ENCODE measurements at places on chromosomes 7 and 10.

DNA sequence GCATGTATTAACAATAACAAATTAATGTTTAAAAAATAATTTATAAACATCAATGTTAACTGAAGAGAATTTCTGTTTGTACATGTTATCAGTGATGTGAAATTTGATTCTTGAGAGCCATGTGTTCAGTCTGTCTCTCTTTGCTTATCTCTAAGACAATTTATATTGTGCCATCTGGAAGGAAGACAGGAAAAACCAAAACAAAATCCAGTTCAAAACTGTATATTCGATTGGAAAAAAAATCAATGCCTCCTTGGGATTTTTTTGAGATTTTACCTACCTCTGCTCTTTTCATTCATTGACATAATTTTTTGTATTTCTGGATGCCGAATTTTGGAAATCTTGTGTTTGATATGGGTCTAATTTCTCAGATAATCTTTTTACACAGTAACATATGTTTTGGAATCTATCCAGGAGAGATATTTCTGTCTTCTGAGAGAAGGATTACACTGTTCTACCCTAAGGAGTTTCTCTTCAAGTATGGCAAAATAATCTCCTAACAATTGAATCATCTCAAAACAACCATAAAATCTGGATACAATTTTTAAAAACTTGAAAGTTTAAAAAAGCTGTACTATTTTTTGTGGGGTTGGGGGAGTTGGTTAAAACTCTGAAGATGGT lies 311.9 kb upstream of the GNAI1 start:
- no peak for DNase-seq

- no peak for DNase-seq
Observed at GRCh38 chr7:16951483-16952080, 69.8 kb upstream of the AGR3 start.

- DNase-seq, result no peak
Observed at GRCh38 chr7:112594397-112594796, 113.6 kb downstream of the LSMEM1 start.

DNA sequence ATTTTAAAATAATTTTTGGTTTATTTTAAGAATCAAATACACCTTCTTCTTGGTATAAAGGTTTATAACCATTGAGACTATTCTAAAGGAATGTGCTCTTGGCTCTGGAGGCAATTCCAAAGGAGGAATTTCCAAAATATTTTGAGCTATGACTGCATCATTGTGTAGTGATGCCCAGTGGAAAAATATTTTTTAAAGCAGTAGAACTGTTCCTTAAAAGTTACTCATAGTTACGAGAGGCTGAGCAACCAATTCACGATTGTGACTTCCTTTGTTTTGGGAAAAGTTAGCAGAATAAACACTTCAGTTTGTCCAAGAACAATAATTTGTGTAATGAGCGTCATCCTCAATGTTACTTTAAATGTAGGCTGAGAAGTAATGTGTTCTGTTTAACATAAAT lies 233.6 kb downstream of the BAMBI start:
- DNase-seq, result no peak

DNA sequence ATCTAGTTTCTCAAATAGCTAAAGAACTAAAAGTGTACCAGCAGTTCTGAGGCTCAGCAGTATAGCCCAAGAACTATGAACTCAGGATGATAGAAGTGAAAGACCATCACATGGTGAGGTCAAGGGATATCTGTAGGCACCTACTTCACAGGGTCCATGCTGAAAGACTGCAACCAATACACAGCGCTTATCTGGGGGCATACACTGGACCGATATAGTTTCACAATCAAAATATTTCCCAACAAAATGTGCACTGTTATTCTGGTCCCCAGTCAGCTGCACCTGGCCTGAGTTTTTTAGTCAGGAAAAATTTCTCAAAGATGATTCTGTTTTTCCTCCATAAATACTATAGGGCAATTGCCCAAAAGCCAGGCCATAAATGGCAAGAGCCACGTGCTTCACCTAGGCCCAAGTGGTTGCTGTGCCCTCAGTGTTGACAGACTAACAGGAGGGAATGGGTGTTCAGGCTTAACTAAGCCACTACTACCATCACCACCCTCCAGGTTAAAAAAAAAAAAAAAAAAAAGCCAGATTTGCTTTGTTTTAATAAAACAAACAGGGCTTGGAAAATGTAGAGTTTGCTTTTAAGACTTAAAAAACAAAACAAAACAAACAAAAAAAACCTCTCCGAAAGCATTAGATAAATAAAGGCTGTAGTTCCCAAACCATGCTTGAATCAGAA lies 58.5 kb downstream of the OGDH start:
- no peak for DNase-seq

GRCh38 chr7:108404509-108405420 lies 51.5 kb downstream of the NRCAM start:
- no peak for DNase-seq

DNA sequence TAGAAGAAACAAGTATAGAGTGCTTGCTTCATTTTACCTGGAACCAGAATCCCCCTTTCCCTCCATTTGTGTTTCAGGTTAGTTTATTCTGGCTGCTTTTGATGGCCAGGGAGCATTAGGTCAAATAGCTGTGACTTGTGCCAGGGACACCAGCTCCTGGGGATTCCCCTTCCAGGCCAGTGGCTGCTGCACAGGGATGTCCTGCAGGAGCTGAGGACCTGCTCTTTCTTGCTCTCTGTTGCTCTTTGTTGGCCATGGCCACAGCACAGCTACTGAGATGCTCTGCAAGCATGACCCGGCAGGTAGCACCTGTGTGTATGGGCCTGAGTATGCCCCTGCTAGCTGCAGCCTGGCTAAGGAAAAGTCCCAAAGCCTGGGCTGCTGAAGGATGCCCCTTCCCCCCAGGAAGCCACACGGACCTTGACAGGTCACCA lies 208.9 kb downstream of the EBF3 start:
- DNase-seq, result no peak

DNA sequence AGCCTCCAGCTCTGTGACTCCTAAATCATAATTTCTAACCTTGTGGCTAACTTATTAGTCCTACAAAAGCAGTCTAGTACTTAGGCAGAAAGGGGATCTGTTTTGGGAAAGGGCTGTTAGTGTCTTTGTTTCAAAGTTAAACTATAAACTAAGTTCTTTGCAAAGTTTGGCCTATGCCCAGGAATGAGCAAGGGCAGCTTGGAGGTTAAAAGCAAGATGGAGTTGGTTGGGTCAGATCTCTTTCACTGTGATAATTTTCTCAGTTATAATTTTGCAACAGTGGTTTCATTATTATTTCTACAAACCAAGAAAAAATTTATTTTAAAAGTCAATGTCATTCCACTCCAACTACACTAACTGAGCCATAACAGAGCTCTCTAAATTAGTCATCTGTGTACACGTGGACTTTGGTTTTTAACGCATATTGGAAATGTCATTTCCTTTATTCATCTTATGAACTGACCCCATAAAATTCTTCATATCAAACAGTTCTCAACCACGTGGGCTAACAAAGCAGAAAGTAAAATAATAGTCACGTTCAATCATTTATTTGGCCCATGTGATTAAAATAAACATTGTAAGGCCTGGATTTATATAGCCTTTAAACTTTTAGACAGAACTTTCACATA lies 143.2 kb upstream of the C7orf33 start:
- no peak for DNase-seq

GRCh38 chr7:5665094-5666025 lies 116.1 kb downstream of the RNF216 start:
- peak; percentile 37 for DNase-seq

GRCh38 chr7:73906874-73907273 lies 45.9 kb downstream of the TMEM270 start:
- DNase-seq, result no peak

- no peak for DNase-seq
Observed at GRCh38 chr10:133241501-133242205, 4.0 kb downstream of the VENTX start.

DNA sequence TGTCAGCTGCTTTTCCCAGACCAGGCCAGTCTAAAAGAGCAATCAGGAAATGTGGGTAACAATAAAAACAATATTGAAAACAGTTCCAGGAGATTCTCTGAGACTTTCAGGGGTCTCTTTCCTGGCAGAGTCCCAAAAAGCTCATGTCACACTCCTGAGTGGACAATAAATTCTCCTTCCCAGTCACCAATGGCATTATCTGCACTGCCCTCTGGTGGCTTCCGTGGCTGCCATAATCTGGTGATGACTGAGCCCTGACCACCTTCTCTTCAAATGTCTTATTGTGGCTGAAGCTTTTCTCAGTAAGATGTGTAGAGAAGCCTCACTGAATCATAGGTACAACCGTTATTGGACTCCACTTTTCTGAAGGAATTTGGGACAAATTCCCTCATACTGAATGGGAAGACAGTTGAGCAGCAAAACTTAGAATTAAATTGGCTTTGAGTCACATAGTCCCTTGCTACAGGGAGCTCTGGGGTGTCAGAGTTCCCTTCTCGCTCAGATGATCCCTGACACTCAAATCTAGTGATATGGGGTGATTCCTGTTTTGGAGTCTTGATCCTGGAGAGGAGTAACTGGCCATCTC lies 24.4 kb upstream of the ASAH2 start:
- DNase-seq, result no peak

GRCh38 chr10:61993711-61994401 lies 92.4 kb downstream of the ARID5B start:
- no peak for DNase-seq

- DNase-seq, result no peak
Observed at GRCh38 chr10:15704581-15704968, 15.1 kb downstream of the ITGA8 start.

- no peak for DNase-seq
Observed at GRCh38 chr10:126500185-126500584, 111.9 kb upstream of the ADAM12 start.

DNA sequence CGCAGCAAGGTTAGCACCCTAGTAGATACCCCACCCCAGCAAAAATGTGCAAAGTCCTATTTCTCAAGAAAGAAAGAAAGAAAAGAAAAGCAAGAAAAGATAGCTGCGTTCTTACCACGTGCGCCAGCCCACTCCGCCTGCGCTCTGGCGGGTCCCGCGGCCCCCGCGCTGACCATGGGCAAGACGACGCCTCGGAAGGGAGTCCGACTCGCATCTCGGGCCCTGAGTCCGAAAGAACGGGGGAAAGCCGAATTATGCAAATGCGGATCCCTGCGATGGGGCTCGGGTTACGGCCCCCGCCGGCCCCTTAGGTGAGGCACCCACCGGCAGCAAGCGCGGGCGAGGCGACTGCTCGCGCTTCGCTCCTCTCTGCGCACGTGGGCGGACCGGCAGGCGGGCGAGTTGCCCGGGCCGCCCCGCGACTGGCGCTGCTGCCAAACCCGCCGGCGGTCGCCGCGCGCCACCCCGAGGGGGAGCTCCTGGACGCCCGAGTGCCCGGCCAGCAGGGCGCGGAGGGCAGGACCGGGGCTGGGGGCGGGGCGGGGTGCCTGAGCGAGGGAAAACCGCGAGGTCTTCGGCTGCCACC lies 2.4 kb upstream of the EGR2 start:
- peak; percentile 44 for DNase-seq

DNA sequence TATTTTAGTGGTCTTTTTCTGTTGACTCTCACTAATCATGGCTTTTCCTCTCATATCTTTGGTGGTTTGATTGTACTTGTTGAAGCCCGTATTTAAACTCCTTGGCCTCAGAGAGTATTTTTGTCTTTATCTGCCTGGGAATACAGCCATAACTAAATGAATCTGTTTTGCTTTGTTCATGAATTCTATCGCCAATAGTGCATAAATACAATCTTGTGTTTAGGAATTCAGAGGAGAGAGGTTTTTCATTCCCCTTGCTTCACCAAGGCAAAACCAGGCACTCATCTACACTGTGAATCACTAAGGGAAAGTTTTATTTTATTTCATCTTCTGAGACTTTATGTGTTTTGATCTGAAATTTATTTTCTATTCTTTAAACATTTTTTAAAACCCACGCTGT lies 152.7 kb downstream of the BICC1 start:
- no peak for DNase-seq

GRCh38 chr10:124109261-124109660 lies 15.9 kb upstream of the CHST15 start:
- no peak for DNase-seq

DNA sequence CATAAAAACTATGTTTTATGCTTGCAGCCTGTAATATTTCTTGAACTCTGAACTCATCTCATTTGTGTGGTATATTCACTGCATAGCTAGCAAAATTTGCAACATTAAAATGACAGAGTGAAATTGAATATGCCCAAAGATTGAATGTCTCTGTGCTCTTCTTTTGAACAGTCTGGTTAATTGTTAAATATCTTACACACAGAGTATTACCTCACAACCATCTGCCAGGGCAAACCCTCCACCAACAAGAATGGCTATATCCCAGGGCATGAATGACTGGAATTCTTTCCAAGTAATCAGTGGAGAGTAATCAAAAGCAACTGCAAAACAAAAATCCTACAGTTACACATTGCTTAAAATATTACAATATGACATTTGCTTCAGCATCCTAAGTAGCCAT lies 76.9 kb downstream of the SLC13A1 start:
- no peak for DNase-seq

DNA sequence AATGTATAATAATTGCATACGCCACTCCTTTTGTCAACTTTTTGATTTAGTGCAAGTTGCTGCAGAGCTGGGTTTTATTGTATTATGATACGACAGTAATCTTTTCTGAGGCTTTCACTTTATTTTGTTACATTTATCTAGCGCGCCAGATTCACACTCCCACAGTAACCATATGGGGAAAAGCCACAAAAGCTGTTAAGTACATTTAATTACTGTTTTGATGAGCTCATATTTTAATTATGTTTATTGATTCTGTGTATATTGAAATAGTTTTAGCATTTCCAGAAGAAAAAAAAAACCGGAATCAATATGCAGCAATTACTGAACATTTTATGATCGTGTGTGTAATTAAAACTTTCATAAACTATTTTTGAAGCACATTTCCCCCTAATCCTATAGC lies 118.5 kb downstream of the RAB11FIP2 start:
- DNase-seq, result no peak

- no peak for DNase-seq
Observed at GRCh38 chr10:80894797-80895467, 357.2 kb downstream of the SH2D4B start.

GRCh38 chr7:33536398-33537103 lies 368.8 kb upstream of the BMPER start:
- DNase-seq, result no peak

DNA sequence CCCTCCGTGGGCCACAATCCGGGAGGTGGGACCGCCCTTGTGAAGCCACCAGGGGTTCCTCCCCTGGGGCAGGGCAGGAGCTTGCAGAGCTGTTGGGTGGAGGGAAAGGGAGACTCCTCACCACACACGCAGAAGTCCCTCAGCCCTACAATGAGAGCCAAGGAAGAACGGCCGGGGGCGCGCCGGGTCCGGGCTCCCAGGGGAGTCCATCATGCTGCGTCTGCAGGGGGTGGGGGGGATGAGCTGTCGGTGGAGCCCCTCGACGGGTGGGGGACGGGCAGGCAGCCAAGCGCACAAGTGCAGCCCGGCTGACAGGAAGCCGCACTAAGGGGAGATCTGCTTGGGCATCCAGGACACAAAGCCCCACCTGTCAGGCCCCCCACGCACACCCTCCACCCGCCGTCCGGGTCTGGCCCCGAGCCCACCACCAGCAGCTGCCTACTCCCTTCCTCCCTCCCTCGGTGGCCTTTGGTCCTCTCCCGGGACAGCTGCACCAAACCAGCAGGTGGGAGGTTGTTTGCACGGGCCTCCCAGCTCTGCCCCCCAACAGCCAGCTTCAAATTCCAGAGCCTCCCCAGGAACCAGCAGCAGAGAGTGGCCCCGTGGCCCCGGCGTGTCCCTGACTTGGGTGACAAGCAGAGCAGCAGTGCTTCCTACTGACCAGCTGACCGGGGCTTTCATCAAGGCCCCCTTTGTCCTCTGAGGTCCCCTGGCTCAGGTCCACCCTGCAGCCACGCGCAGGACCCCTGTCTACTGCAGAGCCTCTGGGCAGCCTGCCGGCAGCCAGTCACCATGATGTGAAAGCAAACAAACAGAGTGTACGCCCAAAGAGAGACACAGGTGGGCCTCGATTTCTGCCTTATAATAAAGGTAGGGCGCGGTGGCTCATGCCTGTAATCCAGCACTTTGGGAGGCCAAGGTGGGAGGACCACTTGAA lies 50.3 kb downstream of the HIP1 start:
- DNase-seq, result no peak
